NCI-H1694 (cell line): ENCODE measurements at places on chromosomes 4 and X.

GRCh38 chr4:39881789-39882188 is 95.9 kb downstream of the PDS5A start:
- no peak for DNase-seq

DNA sequence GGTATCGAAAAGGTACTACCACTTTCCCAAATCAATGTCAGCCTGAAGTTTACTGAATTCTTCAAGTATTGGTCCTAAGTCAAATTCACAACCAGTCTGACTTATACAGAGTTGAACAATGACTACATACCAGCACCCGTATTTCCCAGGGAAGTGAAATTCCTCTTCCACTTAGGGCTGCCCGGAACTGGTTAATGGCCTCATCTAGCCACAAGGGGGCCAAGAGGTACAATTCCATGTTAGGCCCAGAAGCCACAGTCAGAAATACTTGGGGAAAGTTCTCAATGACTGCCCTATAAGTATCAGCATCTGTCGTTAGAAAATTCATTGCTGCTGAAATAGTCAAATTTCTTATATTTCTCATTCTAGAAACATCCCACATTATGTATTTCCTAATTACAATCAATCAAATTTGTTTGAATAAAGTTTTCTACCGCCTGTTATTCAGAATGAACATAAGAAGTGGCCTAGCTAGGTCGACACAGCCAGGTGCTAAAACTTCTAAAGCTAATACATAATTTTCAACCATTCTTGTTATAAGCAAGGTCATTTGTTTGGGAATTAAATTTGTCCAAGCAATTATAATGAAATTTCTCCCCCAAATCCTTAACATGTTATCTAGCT is 5.6 kb upstream of the PCDH7 start:
- DNase-seq = peak; percentile 43

DNA sequence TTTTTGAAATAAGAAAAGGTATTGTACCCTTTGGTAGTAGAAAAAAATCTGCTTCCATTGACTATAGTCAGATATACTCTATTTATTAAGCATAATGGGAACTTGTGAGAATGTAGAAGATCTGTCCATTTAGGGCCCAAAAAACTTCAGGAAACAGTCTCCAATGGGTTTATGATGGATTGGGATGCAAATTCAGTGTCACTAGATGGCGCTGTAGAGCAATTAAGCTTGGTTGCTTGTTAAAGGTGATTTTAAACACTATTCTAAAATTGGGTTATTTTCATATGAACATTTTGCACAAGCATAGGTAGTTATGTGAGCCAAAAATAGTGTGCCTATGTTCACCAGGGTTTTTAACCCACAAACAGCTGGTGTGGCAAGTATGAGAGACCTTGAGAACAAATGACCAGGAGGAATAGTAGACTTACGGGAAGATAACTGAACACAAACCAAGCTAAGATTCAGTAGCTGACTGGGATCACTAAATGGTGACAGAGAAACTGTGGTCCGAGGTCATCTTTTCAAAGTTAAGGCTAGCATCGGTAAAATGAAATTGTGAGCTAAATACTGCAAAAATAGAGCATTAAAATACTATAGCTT is 80.3 kb upstream of the LSM6 start:
- peak; percentile 38 for DNase-seq

GRCh38 chrX:16319929-16320328 is 152.6 kb downstream of the MAGEB17 start:
- DNase-seq = no peak

DNA sequence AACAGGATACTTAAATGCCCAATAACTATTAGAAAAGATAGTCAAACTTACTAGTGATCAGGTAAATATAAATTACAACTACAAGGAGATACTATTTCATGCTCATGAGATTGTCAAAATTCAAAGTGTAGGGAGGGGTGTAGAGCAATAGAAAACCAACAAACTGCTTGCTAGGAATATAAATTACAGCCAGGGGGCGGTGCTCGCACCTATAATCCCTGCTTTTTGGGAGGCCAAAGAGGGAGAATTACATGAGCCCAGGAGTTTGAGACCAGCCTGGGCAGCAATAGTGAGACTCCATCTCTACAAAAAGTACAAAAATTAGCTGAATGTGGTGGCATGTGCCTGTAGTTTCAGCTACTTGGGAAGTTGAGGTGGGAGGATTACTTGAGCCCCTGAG is 556.5 kb upstream of the NR3C2 start:
- DNase-seq = no peak

DNA sequence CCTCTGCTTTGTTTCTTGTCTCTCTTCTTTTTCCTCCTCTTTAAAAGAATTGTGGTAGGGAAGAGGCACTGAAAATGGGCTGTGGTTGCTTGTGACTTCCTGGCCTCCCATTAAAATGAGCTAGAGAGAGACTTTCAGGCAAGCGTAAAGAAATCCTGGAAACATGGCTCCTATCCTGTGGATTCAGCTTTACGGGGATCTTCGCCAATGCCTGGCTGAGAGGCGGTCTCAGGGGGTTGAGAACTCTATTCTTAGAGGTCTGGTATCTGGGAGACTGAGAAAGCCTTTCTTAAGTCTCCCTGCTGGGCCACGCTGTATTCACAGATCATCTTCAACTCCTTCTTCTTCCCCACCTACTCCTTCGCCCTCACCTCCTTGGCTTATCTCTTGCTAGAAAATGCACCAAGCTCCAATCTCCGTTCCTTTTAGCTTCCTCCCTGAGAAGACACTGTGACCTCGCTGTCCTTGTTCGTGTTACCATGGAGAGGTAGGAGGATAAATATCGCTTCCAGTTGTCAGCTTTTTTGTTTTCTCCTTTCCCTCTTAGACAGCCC is 542 bp upstream of the KLF8 start:
- DNase-seq = no peak

- DNase-seq = no peak
Observed at GRCh38 chrX:51737091-51737490, 6.2 kb upstream of the GSPT2 start.

DNA sequence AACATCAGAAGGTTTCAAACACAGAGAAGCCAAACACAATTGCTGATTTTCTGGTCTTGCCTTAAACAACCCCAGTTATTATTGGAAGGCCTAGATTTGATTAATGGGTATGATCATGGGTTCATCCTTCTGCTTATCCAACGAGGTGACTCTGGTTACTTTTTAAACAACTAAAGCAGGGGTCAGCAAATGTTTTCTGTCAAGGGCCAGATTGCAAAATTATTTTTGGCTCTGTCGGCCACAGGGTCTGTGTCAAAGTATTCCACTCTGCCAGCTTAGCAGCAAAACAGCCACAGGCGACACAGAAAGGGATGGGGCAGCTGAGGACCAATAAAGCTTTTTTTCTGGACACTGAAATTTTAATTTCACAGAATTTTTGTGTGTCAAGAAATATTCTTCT is 249.1 kb upstream of the STS start:
- DNase-seq = no peak

- no peak for DNase-seq
Observed at GRCh38 chr4:107714256-107714655, 5.8 kb downstream of the PAPSS1 start.

DNA sequence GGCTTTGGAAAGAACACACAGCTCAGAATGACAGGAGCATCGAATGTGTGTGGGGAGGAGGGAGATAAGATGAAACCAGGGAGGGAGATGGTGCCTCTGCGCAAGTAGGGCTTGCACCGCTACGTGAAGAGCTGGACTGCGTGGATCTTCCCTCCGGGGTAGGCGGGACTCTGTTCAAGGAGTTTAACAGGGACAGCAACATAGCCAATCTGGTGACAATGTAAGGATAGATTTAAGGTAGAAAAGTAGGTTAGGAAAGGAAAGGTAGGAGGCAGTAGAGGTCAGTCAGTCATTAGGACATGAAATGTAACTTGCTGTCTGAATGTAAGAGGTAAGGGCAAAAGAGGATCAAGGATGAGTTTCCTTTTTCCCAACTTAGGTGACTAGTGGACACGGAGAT is 152.5 kb downstream of the DCTD start:
- no peak for DNase-seq

GRCh38 chrX:84186603-84187532 is 1.1 kb downstream of the RPS6KA6 start:
- DNase-seq = no peak
